ENCODE measurements at places on chromosomes 11 and 22.
A peak's percentile ranks its signal among the peaks of the same experiment; 100 is the strongest.

DNA sequence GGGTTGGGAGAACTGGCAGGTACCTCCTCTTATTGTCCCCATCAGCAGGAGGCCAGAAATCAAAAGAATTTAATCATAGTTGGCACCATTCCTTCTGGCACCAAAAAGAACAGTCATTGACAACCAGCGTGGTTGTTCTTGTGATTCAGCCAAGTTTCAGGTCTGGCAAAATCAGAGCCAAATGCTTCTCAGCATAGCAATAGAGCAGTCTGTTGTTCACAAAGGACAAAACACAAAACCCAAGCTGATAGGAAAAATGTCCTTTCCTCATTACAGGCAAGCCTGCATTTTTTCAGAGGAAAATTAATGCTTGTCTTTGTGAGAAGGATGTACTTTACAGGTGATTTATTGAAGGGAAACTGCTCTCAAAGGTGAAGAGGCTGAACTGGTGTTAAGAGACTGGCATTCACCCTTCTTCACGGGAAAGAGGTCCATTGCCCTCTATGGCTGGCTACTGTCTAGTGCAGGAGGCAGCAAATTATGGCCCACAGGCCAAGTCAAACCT lies 241.8 kb upstream of the ARHGAP42 start:
- DNase-seq = no peak

- no peak for DNase-seq
Observed at GRCh38 chr11:70016666-70017367, 61.3 kb upstream of the ANO1 start.

GRCh38 chr11:14789879-14790484 lies 102.0 kb downstream of the CYP2R1 start:
- no peak for DNase-seq

GRCh38 chr22:29069463-29069862 lies 3.4 kb upstream of the KREMEN1 start:
- DNase-seq = no peak

DNA sequence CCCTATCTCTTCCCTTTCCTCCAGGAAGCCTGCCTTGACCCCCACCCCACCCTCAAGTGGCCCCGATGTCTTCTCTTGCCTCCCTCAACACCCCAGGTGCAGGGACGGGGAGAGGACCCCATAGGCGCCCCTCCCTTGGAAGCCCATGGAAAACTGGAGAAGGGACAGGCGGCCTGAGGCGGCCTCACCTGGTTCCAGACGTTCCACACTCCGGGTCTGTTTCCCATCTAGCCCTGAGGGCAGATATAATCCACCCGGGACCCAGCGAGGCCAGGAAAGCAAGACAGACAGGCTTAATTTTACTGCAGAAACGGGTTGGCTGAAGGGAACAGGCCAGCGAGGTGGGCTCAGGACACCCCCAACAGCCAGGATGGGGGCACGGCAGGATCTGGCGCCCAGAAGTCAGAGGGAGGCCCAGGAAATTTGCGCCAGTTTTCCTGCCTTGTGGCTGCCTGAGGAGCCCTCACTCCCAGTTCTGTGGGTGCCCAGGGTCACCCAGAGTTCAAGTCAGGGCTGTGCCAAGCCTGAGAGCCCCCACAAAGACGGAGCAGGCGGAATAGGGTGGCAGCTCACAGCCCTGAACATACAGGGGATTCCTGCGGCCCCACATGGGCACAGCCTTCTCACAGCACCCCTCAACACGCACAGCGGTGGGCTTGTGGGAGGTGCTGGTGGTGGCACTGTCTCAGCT lies 3.0 kb upstream of the SIGIRR start:
- DNase-seq = no peak

- no peak for DNase-seq
Observed at GRCh38 chr22:27580311-27580897, 221.2 kb downstream of the MN1 start.

GRCh38 chr22:20400606-20401375 lies 6.8 kb downstream of the ZNF74 start:
- no peak for DNase-seq

- no peak for DNase-seq
Observed at GRCh38 chr11:10498426-10499250, 42.3 kb downstream of the RNF141 start.

- DNase-seq = no peak
Observed at GRCh38 chr11:3021125-3021524, 29.0 kb upstream of the NAP1L4 start.

DNA sequence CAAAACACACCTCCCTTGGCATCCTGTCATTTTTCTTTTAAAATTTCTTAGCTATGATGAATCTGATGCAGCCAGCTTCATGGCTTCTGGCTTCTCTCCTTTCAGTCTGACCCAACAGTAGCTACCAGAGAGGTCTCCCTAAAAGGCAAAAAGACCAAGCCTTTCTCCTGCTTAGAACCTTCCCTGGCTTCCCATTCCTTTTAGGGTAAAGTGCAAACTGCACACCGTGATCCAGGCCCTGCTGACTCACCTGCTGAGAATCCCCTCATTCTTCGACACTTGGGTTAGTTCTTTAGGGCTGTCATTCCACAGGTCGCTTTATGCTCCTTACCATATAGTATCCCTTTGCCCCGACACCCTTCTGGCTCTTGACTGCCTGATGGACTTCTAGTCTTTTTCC lies 362.4 kb downstream of the MIAT start:
- DNase-seq = no peak

GRCh38 chr11:2207773-2208621 lies 36.4 kb upstream of the TH start:
- DNase-seq = no peak

- DNase-seq = no peak
Observed at GRCh38 chr22:41128606-41129005, 36.2 kb downstream of the EP300 start.

DNA sequence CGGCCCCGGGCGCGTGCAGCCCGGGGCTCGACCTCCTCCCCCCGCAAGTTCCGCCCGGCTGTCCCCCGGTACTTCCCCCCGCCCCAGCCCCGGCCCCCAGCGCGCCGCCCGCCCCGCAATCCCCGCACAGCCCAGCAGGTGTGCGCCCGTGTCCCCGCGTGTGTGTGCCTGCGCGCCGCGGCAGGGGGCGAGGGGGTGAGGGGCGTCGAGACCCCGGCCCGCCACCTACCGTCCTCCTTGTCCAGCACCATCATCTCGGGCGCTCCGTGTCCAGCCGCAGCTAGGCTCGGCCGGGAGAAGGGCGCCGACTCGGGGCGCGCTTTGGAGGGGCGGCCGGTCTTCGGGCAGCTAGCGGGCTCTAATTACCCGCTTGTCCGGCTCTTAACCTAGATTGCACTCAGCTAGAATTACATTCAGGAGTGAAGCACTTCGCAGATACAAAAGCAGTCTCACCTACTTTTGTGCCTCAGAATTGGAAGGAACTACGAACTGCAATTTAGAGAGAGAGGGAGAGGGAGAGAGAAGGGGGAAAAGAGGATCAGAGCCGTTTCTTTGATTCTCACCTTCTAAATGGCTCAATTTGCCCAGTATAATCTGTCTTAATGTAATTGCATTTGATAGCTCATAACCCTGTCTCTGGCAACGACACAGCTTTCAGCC lies 439 bp downstream of the LMO1 start:
- DNase-seq = no peak

- no peak for DNase-seq
Observed at GRCh38 chr11:114619659-114620173, 24.1 kb upstream of the NXPE4 start.

GRCh38 chr11:47156333-47156732 lies 20.3 kb downstream of the ARFGAP2 start:
- no peak for DNase-seq

DNA sequence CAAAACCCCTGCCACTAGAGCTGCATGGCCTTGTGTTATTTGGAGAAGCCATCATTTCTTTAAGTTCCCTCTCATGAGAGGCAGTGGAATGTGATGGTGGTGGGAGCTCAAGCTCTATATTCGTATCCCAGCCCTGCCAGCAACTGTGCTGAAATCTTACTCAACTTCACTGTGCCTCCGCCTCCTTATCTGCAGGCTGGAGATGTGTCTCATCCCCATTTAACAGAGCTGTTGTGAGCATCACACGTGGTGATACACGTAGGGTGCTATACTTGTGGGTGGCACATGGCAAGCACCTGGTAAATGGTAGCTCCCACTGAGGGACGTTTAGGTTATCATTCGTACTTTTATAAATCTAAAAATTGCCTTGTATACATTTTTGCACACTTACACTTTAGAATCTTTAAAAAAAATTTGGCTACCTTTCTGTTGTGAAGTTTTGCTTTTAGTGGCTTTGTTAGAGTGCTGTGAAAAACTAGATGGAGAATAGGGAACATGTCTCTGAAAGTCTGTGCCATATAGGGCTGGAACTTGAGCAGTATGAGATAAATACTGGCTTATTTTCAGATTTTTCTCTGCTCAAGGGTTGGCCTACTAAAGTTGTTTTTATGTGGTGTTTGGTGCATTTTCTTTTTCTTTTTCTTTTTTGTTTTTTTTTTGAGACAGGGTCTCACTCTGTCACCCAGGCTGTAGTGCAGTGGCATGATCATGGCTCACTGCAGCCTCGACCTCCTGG lies 23.2 kb downstream of the TNRC6B start:
- no peak for DNase-seq

DNA sequence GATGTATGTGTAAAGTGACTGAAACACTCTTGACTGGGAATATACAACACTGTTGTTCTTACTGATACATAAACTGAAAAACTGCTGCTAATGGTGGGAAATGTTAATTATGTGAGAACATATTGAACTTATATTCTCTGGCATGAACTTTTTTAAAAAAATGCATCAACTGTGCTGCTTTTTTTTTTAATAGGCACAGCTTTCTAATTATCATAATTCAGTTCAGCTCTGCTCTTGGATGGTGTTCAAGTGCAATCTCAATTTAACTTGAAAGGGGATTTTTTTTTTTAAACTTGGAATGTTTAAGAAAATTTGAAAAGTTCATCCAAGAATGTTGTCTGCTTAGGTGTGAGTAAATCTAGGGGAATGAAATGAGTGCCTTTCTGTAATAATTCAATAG lies 5.2 kb downstream of the TEAD1 start:
- DNase-seq = no peak

DNA sequence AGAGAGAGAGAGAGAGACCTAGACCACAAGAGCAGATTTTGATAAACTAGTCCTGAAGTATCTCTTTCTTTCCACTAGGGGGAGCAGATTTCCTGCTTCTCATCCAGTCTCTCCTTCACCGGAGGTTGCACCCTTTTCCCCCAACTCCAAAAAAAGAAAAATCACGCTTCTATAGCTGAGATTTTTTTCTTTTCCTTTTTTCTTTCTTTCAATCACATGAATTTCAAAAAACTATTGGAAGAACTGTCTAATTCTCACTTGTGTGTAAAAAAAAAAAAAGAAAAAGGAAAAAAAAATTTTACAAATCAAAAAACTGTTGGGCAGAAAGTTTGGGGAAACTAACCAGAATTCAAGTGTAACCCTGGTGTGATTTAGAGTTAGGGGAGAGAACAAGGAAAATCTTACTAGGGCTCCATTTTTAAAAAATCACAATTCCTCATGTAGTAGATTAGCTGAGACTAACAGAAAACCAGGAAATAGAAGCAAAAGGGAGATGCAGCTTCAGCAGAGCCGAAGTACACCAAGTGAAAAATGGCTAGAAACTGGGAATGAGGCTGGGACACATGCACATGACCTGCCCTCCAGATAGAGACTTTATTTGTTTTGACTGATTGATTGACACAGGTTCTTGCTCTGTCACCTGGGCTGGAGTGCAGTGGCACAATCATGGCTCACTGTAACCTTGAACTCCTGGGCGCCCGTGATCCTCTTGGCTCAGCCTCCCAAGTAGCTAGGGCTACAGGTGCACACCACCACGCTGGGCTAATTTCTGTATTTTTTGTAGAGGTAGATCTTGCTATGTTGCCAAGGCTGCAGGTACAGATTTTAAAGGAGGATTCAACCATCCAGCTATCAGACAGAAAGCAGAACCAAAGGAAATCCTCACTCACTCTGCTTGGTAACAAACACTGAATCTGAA lies 27.1 kb downstream of the SDHD start:
- peak; percentile 48 for DNase-seq

GRCh38 chr11:65869643-65870306 lies 2.8 kb downstream of the EFEMP2 start:
- no peak for DNase-seq

GRCh38 chr11:101723371-101723770 lies 139.6 kb upstream of the TRPC6 start:
- no peak for DNase-seq

- no peak for DNase-seq
Observed at GRCh38 chr11:10394229-10395101, 60.6 kb upstream of the AMPD3 start.

DNA sequence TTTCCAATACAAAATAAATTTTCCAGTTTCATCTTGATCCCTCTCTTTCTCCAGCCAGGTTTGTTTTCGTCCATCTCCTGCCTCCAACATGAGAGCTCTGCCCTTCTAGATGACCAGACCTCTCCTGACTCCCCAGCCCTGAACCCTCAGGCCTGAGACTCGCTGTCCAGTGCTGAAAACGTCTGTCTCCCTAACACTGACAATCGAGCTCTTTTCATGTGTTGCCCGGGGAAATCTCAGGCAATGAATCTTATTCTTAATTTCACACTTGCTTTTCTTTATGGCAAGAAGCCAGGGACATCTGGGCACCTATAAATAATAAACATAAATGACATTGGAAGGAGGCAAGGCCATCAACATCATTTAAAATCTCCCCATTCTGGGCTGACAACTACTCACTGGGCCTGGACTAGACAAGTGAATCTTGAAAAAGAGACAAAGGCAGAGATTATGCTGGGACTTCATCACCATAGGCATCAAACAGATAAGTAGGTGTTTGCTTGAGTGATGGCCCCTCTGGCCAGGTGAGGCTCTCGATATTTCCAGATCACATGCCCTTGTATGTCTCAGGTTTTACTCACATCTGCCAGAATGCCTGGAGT lies 274.5 kb upstream of the B3GAT1 start:
- DNase-seq = no peak

DNA sequence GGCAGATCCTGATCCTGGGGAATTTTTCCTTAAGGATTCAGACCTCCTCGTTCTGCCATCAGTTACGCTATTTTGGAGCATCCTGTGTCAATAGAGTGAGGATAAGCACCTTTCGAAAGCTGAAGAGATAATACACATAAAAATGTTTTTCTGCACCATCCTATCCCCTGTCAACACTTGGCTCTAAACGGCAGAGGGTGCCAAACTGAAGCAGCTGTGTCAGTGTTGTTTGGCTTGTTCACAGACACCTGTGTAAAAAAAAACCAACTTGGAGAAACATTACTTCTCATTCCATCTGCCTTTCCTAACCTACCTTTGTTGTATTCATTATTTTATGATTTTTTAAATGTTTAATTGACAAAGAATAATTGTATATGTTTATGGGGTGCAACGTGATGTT lies 417.0 kb upstream of the DDI1 start:
- DNase-seq = peak; percentile 24

- no peak for DNase-seq
Observed at GRCh38 chr11:70341881-70342429, 56.4 kb upstream of the CTTN start.

- no peak for DNase-seq
Observed at GRCh38 chr11:9351321-9351881, 33.1 kb upstream of the IPO7 start.

DNA sequence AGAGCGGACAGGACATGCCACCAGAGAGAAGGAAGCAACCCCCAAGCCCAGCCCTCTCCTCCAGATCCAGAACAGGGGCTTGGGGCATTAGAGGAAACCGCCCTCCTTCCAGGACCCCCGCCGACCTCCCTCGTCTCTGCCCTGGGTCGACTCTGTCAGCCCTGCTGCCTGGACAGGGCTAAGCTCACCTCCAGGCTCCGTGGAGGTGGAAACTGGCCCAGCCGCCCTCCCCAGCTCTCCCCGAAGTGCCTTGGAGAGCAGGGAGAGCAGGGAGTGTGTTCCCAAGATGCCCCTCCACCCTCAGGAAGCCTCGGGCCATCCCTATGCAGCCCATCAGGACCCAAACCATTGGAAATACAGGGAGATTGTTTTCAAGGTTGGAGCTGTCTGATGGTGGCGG lies 26.8 kb downstream of the ANO1 start:
- no peak for DNase-seq
